T-helper 1 cell (primary cell): ENCODE measurements at places on chromosomes 2 and 18.

GRCh38 chr2:182970486-182970885, 67.8 kb downstream of the NCKAP1 start:
- DNase-seq = no peak

DNA sequence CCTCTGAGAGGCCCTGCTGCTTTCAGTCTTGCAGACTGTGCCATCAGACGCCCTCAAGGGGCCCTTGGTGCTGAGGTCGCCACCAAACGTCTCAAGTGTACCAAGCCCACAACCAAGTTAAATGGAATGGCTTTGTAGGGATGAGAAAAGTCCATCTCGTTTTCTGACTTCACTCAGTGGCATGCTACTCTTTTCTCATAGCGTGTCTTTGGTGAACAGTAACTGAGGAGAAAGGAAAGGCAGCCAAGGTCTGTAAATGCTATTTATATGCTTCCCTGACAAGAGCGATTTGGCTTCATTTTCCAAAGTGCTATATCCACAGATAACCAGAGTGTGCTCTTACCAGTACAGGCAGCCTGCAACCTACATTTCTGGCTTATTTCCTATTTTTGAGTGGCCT, 123.0 kb downstream of the MTX2 start:
- no peak for DNase-seq

GRCh38 chr18:49967171-49967570, 153.8 kb upstream of the ACAA2 start:
- no peak for DNase-seq

DNA sequence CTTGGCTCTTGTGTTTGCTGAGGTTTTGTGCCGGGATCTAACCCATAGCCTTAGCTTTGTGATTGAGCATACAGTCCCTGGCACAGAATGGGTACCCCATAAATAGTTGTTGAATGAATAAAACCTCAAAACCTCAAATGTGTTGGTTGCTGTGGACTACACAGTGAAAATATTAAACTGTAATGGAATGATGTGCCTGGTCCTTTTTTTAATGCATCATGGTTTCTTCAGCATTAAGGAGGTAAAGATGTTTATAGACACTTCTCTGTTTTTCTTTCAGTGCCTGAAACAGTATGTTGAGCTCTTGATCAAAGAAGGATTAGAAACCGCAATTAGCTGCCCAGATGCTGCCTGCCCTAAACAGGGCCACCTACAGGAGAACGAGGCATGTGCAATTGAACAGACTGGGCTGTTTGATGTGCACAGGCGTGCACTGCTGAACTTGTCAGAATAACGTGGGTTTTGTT, 97.0 kb downstream of the RNF144A start:
- DNase-seq = no peak

DNA sequence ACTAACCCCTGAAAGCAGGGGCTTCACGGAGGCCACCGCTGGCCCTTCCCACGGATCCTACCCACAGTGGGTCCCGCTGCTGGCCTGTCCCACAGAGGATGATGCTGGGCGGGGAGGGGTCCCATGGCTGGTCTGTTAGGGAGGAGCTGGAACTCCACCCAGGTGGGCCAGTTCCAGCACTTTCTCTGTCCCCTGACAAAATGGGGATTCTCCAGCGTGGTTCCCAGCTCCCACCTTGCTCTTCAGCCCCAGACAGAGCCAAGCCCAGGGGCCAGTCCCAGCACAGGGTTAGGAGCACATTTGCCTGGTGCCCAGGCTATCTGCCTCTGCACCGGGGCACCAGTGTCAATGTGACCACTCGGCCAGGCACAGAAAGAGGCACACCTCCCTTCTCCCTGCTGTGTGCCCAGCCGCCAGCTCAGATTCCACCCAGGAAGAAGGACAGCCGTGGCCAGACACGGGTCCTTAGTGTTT, 50.0 kb downstream of the ANKMY1 start:
- DNase-seq = no peak

- DNase-seq = no peak
These were observed 16.6 kb upstream of the LNPK start for GRCh38 chr2:176018708-176019107.
